ENCODE measurements at places on chromosomes 2 and 18.

DNA sequence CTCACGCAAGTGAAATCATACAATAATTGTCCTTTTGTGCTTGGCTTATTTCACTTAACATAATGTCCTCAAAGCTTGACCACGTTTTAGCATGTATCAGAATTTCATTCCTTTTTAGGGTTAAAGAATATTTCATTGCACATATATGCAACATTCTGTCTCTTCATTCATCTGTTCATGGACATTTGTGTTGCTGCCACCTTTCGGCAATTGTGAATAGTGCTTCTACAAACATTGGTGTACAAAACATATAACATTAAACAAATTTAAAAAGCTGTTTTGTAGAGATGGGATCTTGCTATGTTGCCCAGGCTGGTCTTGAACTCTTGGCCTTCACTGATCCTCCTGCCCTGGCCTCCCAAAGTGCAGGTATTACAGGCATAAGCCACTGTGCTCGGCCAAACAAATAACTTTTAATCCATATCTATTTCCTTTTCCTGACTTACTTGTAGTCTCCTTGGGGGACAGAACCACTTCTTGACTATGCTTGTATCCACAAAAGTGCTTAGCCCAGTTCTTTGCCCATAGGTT, 209.3 kb downstream of the SLC4A3 start:
- DNase-seq: no peak

- no peak for DNase-seq
Measured at GRCh38 chr18:13984080-13984479, 68.7 kb upstream of the MC2R start.

DNA sequence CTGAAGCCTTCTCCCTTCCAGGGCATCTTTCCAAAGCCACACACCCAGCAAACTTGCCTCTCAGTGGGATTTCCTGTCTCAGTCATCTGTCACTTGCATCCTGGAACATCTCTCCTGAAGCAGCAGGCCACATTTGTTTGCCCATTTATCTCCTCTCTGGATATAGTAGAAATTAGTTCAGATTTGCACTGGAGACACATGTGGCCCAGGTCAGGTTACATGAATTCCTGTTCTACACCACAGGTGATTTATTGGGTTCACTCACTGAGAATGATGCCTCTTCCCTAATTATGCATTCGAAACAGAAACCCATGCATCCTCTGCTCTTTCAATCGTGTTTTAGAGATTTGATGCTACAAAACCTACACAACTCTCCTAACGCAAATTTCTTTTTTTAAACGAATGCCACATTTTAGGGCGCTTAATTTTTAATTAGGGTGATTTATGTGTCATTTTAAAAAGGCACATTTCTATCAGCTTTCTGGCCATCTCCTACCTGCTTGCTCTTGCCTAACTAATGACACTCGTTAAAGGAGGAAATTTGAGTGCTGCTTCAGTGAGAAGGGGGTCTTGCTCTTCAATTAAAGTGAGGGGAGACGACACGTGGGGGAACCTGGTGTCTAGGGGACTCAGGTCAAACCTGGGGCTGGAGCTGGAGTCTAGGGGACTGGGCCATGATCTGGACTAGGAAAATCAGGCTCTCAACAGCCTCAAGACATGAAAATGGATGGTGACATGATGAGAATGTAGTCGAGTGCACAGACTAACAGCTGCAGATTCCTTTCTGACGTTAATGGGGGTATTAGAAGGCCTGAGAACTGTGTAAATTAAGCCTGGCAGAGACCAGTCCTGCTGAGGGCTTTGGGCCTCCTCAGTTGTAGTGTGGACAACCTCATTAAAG, 221.4 kb downstream of the CLIP4 start:
- no peak for DNase-seq

- no peak for DNase-seq
Measured at GRCh38 chr18:60358516-60358915, 14.1 kb downstream of the MC4R start.

GRCh38 chr18:39019989-39020388, 1454.4 kb upstream of the CELF4 start:
- no peak for DNase-seq

- DNase-seq: no peak
Measured at GRCh38 chr18:61474341-61474740, 141.1 kb downstream of the CDH20 start.

- DNase-seq: no peak
Measured at GRCh38 chr18:74140582-74140981, 7.1 kb downstream of the FBXO15 start.

- DNase-seq: no peak
Measured at GRCh38 chr18:74976331-74976909, 232.5 kb downstream of the PTGR3 start.

GRCh38 chr2:205574001-205574400, 108.3 kb upstream of the NRP2 start:
- no peak for DNase-seq

GRCh38 chr2:145546091-145546490, 1026.2 kb upstream of the ZEB2 start:
- no peak for DNase-seq

DNA sequence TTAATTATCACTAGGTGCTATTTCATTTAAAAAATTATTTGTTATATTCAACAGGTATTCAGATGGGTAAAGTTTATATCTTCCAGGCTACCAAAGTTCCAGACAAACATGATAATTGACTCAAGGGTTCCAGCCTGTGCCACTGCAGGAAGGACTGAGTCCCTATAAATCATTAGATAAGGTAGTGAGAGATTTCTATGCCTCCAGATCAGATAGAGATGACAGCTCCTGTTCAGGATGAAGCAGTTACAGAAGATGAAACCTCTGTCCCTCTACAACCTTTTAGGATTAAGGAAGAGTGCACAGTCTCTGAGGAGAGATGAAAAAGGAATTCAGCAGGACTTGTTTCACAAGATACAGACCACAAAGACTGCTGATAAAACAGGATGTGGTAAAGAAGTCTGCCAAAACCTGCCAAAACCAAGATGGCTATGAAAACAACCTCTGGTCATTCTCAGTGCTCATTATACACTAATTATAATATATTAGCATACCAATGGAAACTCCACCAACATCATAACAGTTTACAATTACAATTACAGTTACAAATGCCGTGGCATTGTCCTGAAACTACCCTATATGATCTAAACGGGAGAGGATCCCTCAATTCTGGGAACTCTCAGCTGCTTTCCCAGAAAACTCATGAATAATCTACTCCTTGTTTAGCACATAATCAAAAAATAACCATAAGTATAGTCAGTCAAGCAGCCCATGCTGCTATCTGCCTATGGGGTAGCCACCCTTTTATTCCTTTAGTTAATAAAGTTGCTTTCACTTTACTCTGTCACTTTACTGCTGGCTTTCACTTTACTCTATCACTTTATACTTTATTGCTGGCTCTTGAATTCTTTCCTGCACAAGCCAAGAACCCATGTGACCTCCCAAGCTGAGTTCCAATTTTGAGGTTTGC, 288.5 kb downstream of the PDE11A start:
- DNase-seq: no peak

DNA sequence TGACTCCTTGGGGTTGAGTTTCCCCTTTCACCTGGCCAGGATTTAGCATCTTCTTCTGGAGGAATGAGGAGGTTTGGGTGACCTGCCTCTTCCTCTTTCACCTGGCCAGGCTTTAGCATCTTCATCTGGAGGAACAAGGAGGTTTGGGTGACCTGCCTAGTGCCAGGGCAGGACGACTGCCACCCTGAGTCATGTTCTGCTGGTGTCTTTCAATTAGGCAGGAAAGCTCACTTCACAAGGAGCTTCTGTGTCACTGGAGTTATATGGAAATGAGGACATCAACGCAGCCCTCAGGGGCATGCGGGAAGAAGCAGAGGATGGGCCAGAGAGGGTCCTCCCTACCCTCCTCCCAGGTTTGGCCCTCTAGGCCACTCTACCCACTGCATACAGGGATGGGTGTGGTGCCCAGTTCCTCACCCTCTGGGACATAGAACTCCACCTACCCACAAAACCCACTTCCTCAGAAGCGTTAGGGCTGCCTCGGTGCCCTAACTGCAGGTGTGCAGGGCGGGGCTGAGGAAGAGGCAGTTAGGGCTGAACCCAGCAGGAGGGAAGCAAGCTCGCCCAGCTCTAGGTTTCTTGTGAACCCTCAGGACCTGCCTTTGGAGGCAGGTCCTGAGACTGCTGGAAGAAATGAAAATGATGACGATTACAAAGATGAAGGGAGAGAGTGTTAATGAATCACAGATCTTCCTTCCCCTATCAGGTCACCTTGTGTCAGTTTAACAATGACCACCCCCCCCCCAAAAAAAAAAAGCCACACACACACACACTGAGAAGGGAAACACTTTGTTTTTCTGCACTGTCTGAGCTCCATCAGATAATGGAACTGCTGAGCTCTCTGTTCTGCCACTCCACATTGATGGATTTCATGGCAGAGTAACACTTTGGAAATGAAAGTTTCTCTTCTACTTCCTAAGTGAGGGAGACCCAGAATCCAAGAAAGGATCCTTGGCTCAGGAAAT, 71.0 kb downstream of the ARL4C start:
- DNase-seq: no peak

GRCh38 chr2:39545957-39546356, 108.9 kb upstream of the MAP4K3 start:
- no peak for DNase-seq

GRCh38 chr2:9594366-9595054, 36.3 kb downstream of the YWHAQ start:
- no peak for DNase-seq

DNA sequence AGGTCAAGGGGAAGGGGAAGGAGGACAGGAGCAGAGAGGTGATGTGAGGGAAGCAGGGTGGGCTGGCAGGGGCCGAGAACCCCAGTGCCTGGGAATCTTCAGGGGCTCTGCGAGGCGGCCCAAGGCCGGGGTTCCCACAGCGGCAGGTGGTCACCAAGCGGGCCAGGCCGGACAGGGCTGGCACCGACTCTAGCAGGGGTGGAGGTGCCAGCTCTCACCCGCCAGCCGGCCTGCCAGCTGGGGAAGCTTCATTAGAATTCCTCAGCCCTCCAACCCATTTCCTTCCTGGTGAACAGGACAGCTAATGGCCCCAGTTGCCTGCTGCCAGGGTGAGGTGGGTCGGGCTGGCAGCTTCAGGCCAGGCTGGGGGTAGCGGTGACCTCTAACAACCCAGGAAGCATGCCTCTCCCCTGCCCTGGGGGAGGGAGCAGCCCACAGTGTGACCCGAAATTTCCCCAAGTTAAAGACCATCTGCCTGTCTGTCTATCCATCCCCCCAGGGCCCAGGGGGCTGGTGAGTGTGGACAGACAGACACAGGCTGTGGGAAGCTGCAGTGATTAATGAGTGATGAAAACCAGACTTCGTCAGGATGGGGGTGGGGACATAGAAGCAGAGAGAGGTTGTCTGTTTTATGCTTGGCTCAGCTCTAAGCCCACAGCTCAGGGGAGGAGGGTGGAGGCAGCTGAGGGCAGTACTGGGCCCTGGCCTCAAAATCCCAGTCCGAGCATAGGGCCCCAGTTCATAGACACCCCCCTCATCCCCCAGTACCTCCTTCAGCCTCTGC, 144.1 kb downstream of the ZFP36L2 start:
- no peak for DNase-seq

GRCh38 chr18:32111706-32112105, 20.0 kb downstream of the RNF138 start:
- DNase-seq: no peak

- DNase-seq: peak; percentile 82
Measured at GRCh38 chr2:9179572-9180201, 26.9 kb upstream of the ASAP2 start.

GRCh38 chr2:131567891-131568290, 40.2 kb downstream of the CCDC74A start:
- no peak for DNase-seq

DNA sequence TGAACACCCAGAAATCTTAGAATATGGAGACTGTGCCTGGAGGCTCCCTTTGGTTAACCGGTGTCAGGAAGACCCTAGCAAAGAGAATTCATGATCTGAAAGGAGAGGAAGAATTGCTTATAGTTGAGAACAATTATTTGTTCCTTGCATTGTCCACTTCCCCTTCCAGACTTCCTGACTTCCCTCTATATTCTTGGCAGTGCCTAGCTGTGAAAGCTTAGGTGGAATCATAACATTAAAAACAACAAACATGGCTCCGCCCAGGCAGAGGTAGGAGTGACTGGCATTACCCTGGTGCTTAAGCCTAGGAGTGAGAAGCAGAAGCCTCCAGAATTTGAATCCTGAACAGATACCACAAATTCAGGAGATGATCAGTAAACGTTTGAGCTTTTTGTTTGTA, 1.9 kb downstream of the TTL start:
- no peak for DNase-seq

- no peak for DNase-seq
Measured at GRCh38 chr18:65754121-65754520, 3.3 kb downstream of the CDH7 start.

- no peak for DNase-seq
Measured at GRCh38 chr2:202034249-202035088, 814 bp downstream of the FZD7 start.

- DNase-seq: no peak
Measured at GRCh38 chr2:29325544-29325943, 210.3 kb downstream of the CLIP4 start.

DNA sequence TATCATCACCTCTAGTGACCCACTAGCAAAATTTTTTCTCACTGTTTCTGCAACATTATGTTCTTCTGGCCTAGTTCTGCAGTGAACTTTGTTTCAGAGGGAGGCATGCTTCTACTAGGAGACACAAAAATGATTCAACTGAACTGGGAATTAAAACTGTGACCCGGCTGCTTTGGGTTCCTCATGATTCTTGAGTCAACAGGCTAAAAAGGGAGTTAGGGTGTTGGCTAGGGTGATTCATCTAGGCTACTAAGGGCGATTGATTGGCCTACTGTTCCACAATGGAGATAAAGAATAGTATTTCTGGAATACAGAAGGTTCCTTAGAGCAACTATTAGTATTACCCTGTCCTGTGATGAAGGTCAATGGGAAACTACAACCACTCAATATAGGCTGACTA, 179.5 kb downstream of the PPP1R1C start:
- DNase-seq: no peak

GRCh38 chr2:99414566-99414965, 75.3 kb downstream of the REV1 start:
- DNase-seq: no peak

GRCh38 chr2:196288006-196288538, 116.7 kb upstream of the STK17B start:
- DNase-seq: no peak

DNA sequence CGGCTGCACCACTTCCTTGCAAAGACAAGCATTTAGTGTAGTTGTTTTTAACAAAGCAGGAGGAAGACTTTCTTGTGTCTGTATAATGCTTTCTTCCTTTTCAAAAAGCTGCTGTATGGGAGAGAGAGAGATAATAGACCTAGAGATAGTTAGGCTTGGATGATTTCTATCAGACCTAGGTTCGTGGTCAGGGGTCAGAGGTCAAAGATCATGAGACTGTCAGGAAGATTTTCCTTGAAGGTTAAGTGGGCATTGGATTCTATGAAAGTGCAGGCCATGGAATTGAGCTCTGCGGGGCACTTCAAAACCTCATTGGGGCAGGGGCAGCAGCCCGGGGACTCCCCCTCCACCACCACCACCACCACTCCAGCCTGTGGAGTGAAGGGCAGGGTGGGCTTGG, 164.6 kb downstream of the CTIF start:
- DNase-seq: no peak

GRCh38 chr2:29322011-29322410, 206.8 kb downstream of the CLIP4 start:
- DNase-seq: no peak

- DNase-seq: no peak
Measured at GRCh38 chr2:234873103-234873827, 78.6 kb upstream of the SH3BP4 start.

GRCh38 chr2:205158404-205158803, 523.9 kb upstream of the NRP2 start:
- no peak for DNase-seq

GRCh38 chr2:158131483-158131912, 29.8 kb downstream of the UPP2 start:
- DNase-seq: no peak
